NCI-H774 (cell line): ENCODE measurements at places on chromosomes 5 and 9.

DNA sequence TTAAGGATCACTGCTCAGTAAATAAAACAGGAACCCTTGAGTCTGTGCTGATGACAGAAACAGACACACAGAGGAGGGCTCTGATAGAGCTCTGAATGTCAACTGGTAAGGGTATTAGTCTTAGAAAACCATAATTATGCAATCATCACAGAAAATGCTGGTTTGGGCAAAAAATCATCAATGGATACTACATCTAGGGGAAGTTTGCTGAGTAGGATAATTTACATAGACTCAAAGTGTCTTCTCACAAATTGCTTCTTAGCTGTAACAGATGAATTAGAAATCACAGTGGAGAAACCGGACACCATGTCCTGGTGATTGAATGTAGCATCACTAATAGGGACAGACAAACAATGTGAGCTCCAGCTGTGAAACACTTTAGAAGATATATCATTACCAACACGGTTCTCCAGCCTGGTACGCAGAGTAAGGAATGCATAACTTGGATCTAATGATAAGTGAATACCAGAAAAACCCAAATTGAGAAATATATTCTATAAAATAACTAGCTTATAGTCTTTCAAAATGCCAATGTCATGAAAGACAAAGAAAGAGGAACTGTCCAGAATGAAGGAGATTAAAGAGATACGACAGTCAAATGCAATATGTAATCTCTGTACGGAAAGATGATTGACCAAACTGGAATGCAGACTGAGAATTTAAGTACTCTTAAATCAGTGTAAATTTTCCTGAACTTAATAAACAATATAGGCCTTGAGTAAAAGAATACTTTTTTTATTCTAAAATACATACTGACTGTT is 17.3 kb downstream of the CHD1 start:
- no peak for DNase-seq

DNA sequence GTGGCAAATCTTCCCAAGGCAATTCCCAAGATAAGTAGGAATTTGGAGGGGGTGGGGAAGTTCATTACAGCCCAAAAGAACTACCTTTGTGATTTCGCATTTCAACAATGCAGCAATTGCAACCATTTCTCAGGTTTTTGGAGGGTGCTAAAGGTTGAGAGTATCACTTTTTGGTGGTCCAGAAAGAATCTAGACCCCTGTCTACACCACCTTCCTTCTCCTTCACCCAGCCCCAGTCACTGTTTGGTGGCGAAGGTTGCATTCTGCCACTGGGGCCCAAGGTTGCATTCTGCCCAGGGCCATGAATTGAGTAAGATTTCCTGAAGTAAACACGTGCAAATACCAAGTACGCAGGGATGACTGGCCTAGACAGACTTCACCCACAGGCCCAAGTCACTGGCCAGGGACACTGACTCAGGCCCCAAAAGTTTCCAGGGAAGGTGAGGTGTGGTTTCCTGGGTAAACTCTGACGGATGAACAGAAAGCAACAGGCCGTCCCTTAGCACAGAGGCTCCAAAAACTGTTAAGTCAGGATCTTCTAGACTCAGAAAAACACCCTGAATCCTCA is 5.7 kb downstream of the PDE6A start:
- no peak for DNase-seq

DNA sequence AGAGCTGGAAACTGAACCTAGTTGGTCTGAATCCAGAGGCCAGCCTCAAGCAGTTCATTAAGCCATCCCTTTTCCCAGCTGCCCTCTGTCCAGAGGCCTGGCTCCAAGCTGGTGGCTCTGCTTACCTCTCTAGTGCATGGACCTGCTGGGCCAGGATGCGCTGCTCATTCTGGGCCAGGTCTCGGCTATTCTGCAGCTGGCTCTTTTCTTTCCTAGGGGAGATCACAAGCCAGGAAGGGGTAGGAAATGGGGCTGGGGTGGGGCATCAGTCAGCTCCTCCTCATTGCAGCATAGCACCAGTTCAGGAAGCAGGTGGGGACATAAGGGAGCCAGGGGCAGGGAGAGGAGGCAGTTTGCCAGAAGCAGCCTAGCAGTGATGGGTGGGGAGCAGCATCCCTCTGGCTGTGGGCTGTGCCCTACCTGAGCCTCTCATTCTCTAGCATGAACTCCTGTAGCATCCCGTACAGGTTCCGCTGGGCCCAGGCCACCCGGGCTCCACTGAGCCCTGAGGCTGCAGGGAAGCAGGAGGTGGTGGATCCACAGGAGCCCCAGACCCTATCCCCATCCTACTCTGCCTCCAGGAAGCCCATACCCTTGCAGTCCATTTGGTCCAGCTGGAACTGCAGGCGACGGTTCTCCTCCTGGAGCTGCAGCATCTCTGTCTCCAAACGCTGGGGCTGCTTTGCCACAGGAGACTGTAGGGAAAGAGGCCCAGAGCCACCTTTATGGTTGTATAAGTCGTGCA is 5.2 kb downstream of the KIF12 start:
- no peak for DNase-seq

GRCh38 chr9:133304158-133304470 is 29.1 kb upstream of the ABO start:
- DNase-seq: no peak

DNA sequence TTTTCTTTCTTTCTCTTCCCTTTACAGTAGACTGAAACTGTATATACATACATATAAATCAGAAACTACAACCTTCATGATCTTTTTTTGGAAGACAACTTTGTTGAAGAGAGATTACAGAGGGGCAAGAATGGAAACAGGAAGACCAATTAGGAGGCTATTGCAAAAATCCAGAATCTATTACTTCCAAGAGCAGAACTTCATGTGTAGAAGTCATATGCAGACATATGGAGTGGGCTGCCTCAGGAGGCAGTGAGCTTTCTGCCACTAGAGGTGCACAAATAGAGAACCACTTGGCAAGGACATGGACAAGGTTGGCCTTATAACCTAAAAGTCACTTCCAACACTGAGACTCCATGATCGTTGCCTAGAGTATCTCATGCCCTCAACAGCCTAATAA is 157.8 kb upstream of the NR4A3 start:
- DNase-seq: no peak

- DNase-seq: no peak
Measured at GRCh38 chr5:110549301-110549700, 177.2 kb downstream of the TMEM232 start.

- no peak for DNase-seq
Measured at GRCh38 chr5:68279984-68280383, 64.4 kb downstream of the PIK3R1 start.

- no peak for DNase-seq
Measured at GRCh38 chr9:93111001-93111370, 15.0 kb downstream of the CARD19 start.

GRCh38 chr9:86322973-86323644 is 31.1 kb downstream of the TUT7 start:
- DNase-seq: no peak

- no peak for DNase-seq
Measured at GRCh38 chr5:173733831-173734501, 117.5 kb upstream of the BOD1 start.

- DNase-seq: no peak
Measured at GRCh38 chr9:20996809-20997208, 34.6 kb downstream of the HACD4 start.

DNA sequence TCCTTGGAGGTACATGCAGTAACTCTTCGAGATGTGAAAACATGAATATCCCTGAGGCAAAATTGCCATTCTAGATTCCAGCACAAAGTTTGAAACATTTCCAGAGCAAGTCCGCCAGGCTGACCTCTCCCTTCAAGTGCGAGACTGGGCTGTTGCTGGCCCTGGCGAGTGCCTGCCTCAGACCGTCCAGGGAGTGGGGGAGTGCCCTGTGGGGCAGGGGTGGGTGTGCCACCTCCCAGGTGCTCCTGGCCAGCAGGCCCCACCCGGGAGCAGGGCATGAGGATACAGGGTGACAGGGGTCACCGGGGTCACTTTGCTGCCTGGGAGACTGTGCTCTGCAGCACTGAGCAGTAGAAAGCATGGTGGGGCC is 199.9 kb downstream of the AOPEP start:
- DNase-seq: no peak
